ENCODE measurements at places on chromosomes 6 and 20.

DNA sequence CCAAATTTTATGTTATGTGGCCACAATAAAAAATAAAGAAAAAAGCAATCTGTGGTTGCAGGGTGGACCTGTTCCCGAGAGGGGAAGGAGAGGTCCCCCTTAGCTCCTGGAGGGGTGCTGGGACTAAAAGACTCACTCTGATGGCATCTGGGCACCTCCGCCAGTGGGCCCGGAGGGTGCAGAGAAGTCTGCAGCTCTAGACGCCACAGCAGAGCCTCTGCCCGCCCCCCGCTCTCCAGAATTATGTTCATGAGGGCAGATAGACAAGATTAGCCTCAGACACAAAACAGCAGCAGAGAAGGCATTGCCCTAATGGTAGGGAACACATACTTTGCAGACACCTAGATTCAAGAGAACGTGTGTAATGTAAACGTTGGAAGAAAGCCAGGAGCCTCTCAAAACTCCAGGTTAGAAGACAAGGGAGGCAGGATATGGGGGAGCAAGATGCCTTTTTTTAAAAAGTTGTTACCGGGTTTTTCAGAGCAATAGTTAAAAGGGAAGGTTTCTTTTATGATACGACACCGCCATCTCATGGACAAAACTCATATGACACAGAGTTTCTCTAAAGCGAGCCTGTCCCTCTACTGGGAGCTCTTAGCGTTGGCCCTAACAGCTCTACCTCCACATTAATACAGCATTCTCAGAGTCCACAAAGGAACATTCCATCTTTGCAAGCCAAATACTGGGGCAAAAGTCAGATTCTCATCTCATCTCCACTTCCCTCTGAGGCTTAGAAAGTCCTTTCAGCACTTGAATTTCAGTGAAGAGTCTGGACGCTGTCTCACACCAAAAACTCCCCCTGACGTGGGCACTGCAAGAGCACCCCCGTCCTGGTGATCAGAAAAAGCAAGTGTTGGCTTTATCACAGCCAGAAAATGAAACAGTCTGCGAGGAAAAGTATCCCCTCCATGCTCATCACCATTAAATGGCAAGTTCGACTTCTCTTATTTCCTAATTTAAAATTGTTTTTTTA, 47.2 kb downstream of the FOXF2 start:
- DNase-seq: peak; percentile 55

DNA sequence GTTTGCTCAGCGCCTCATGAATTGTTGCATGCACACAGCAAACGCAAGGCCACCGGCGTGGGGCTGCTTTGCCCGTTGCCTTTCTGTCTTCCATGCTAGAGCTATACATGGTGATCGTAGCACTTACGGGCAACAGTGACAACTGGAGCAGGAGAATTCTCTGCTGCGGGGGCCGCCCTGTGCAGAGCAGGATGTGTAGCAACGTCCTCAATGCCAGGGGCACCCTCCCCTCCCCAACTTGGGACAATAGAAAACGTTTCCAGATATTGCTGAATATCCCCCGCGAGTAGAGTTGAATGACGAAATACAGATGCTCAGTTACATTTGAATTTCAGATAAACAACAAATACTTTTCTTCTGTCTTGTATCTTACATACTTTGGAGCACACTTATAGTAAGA, 198.7 kb downstream of the TFAP2C start:
- no peak for DNase-seq

- DNase-seq: no peak
These were observed 23.1 kb upstream of the LAMP5 start for GRCh38 chr20:9491324-9491723.

DNA sequence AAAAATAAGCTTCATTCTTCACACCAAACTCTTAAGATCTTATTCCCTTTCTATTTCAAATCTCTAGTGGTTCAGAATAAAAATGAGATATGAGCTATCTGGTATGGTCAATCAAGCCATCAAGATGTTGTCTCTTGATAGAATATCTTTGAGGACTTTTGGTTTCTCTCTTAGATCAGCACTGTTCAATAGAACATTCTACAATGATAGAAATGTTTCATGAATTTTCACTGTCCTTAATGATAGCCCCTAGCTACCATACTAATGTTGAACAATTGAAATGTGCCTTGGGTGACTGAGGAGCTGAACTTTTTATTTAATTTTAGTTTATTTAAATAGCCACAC, 24.1 kb upstream of the HINT3 start:
- DNase-seq: no peak

Data from activated T-cell treated with anti-CD3 and anti-CD28 coated beads, Interleukin-2, amount 50 U/mL, for 72 hours (primary cell).